ENCODE measurements at places on chromosomes 12 and 14. TPM values are rescaled to one million over a fixed set of nuclear protein-coding genes. Genes with fewer than 3 reads are reported as not detected.

DNA sequence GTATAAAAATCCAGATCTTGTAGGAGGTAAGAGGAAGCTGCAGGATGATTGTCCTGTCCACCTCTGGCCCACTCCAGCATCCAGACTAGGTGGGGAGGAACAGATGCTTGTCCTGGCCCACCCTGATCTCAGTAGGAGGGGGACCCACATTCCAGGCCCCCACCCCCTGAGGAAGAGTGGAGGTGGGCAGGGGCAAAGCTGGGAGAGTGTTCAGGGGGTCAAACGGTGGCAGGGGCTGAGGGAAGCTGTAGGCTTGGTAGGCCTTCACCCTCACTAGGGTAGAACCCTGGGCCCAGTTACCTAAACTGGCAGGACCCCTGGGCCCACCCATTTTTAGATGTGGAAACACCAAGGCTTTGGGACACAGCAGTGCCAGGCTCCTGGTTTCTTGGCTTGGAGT is 4.1 kb downstream of the SLC48A1 start:
- no peak for DNase-seq
- H3K27me3 ChIP-seq, result no peaks in the 10 kb centered on the region
- peaks cover 33% of the 10 kb centered on the region for H3K4me1 ChIP-seq
- H3K27ac ChIP-seq, result no peak overlapping the region
- no peak overlapping the region for H3K4me3 ChIP-seq

The SALL2 gene
- 0.45 TPM for total RNA-seq

The HSPB8 gene
- not detected for total RNA-seq

The PAX9 gene
- not detected for total RNA-seq

DNA sequence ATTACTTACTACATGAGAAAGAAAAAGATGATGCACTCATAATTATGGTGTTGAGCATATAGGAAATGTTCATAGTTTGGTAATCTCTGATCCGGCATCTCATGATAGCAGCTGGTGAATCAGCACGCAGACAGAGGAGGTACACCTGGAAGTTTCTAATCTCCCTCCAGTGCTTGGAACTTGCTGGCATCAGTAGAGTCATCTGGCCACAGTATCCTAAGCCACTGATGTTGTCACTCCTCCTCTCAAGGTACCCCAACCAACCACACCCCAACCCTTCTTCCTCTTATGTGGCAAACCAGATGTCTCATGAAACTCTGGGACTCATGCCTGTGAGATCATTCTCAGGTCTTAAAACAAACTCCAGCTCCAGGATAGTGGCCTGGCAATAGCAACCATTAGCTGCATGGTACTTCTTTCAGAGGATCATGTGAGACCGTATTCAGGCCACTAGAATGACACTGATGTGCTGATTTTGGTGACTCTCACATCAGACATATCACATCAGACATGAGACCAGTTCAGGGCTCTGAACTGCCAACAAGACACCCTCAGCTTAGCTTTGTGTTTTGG is 143.0 kb downstream of the RASSF9 start:
- H3K27ac ChIP-seq, result no peak overlapping the region
- DNase-seq, result no peak
- no peaks in the 10 kb centered on the region for H3K4me1 ChIP-seq
- H3K27me3 ChIP-seq, result peaks cover 2% of the 10 kb centered on the region

The SRRM4 gene
- total RNA-seq, result not detected

The GPRC5D gene
- total RNA-seq, result not detected

DNA sequence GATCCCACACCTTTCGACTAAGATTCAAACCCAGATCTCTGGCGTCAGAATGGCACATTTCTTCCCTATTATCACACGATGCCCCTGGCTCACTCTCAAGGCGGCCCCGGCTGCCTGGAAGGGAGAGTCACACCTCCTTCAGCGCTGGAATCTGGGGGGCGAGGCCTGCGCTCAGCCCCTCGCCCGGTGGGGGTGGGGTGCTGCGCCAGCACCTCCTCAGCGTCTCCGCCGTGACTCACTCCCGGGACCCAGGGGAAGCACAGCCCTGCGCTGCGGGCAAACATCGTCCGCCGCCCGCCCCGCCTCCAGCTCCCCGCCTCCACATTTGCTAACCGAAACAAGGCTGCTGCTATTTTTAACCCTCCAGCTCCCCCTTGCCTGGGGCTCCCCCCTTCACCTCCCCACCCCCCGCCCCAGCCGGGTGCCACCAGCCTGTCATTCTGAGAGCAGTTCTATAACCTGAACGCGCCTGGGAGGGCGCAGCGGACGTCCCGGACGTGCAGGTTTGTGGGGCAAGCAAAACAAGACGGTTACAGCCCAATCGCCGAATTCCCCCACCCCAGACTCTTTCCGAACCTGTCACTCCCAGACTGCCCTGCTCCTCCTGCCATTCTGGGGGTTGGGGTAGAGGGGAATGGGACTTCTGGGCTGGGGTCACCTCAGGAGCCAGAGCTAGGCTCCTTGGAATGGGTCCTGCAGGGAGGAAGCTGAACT is 6.7 kb downstream of the HDAC7 start:
- H3K36me3 ChIP-seq, result peaks cover 5% of the 10 kb centered on the region
- peak; percentile 95 for DNase-seq
- H3K4me1 ChIP-seq, result peaks cover 78% of the 10 kb centered on the region
- H3K4me3 ChIP-seq, result peak overlapping the region; percentile 90

The DENND5B gene
- 0.95 TPM for total RNA-seq

GRCh38 chr12:25051656-25052195 is 102.8 kb upstream of the BCAT1 start:
- no peaks in the 10 kb centered on the region for H3K27me3 ChIP-seq
- DNase-seq, result peak; percentile 79
- peaks cover 44% of the 10 kb centered on the region for H3K4me1 ChIP-seq
- H3K36me3 ChIP-seq, result peaks cover 2% of the 10 kb centered on the region
- peak overlapping the region; percentile 92 for H3K4me3 ChIP-seq
- H3K27ac ChIP-seq, result peak overlapping the region; percentile 98

GRCh38 chr14:23376482-23377197 is at the start of gene CMTM5:
Gene CMTM5 (plus strand): TSS chr14:23377046. CDS start chr14:23377252, 206 bp downstream.
- H3K27me3 ChIP-seq, result no peaks in the 10 kb centered on the region
- no peak for DNase-seq
- H3K27ac ChIP-seq, result no peak within 1 kb of the TSS
- no peaks in the 10 kb centered on the region for H3K4me1 ChIP-seq

DNA sequence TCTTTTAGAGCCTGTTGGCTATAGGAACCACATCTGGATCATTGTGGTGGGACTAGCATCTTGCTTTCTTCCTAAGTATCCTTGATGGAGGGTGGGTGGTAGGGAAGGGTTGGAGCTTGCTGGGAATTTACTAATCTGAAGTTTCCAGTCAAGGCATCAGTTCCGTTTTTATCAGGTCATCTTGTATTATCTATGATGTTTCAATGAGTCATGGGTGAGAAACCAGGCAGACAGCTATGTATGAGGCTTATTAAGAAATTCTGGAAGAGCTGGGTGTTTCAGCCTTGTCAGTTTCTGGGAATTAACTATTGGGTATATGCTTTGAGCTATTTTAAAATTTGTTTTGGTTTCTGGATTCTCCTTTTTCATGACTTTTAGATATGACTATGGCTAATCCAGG is 11.3 kb downstream of the TSFM start:
- H3K27ac ChIP-seq, result peak overlapping the region; percentile 93
- peaks cover 30% of the 10 kb centered on the region for H3K36me3 ChIP-seq
- no peaks in the 10 kb centered on the region for H3K27me3 ChIP-seq
- peaks cover 14% of the 10 kb centered on the region for H3K4me1 ChIP-seq
- H3K4me3 ChIP-seq, result peak overlapping the region; percentile 59

DNA sequence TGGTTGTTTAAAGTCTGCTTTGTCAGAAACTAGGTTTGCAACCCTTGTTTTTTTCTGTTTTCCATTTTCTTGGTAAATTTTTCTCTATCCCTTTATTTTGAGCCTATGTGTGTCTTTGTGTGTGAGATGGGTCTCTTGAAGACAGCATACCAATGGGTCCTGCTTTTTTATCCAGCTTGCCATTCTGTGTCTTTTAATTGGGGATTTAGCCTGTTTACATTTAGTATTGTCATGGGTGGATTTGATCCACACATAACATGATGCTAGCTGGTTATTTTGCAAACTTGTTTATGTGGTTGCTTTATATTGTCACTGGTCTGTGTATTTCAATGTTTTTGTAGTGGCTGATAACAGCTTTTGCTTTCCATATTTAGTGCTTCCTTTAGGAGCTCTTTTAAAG is 17.2 kb upstream of the ART4 start:
- H3K4me1 ChIP-seq, result no peaks in the 10 kb centered on the region
- no peak overlapping the region for H3K4me3 ChIP-seq
- no peak overlapping the region for H3K27ac ChIP-seq
- H3K27me3 ChIP-seq, result peaks cover 3% of the 10 kb centered on the region

DNA sequence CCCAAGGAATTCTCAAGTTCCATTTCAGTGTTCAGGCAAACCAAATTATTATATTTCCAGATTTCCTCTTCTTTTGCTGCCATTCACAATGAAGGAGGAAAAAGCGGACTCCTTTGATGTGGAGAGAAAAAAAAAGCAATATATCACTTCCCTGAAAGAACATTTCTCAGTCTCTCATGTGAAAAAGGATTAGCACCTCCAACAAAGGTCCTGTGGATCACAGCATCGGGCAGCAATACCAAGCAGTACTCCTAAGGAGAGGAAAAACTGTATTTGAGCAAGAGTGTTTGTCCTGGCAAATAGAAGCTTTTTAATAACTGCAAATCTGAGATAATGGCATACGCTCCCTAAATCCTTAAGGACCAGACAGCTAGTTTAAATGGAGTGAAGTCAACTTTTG is 93.9 kb upstream of the RFX4 start:
- no peaks in the 10 kb centered on the region for H3K36me3 ChIP-seq
- H3K4me1 ChIP-seq, result peaks cover 2% of the 10 kb centered on the region
- H3K27me3 ChIP-seq, result no peaks in the 10 kb centered on the region
- no peak overlapping the region for H3K4me3 ChIP-seq
- no peak overlapping the region for H3K27ac ChIP-seq
- DNase-seq, result no peak

GRCh38 chr12:101042211-101042610 is 167.8 kb downstream of the SLC5A8 start:
- H3K36me3 ChIP-seq, result no peaks in the 10 kb centered on the region
- H3K4me3 ChIP-seq, result no peak overlapping the region
- no peaks in the 10 kb centered on the region for H3K27me3 ChIP-seq
- no peak overlapping the region for H3K27ac ChIP-seq
- H3K4me1 ChIP-seq, result no peaks in the 10 kb centered on the region

GRCh38 chr12:132071040-132071810 is 72.9 kb downstream of the DDX51 start:
- no peak overlapping the region for H3K4me3 ChIP-seq
- H3K4me1 ChIP-seq, result peaks cover 5% of the 10 kb centered on the region
- no peak overlapping the region for H3K27ac ChIP-seq

DNA sequence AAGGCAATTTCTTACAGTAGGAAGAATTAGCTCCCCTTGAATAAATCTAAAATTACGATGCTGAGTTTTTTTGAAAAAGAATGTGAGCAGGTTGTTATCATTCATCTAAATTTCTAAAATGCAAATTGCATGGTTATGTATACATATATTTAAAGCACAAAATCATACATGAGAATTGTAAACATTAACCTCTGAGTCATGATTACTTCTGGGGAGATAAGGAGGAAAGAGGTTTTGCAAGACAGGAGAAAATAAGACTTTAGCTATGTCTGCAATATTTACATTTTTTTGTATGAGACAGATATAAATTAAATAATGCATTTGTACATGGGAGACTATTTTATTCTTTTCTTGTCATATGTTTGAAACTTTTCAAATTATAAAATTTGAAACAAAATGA is 72.2 kb downstream of the TSPAN8 start:
- no peak overlapping the region for H3K4me3 ChIP-seq
- no peaks in the 10 kb centered on the region for H3K36me3 ChIP-seq
- no peaks in the 10 kb centered on the region for H3K4me1 ChIP-seq
- no peak for DNase-seq
- no peak overlapping the region for H3K27ac ChIP-seq

The SYNDIG1L gene
- total RNA-seq, result not detected

GRCh38 chr12:6766651-6767349 is 637 bp downstream of the PTMS start:
- peak overlapping the region; percentile 68 for H3K27ac ChIP-seq
- peak; percentile 71 for DNase-seq
- H3K4me1 ChIP-seq, result peaks cover 52% of the 10 kb centered on the region
- H3K4me3 ChIP-seq, result peak overlapping the region; percentile 93
- peaks cover 32% of the 10 kb centered on the region for H3K27me3 ChIP-seq

- H3K36me3 ChIP-seq, result peaks cover 8% of the 10 kb centered on the region
- no peaks in the 10 kb centered on the region for H3K27me3 ChIP-seq
- peak; percentile 87 for DNase-seq
- peak overlapping the region; percentile 80 for H3K4me3 ChIP-seq
- H3K4me1 ChIP-seq, result peaks cover 22% of the 10 kb centered on the region
Measured at GRCh38 chr12:19404242-19404880, 34.9 kb upstream of the AEBP2 start.

The CPM gene
- total RNA-seq, result 3.7 TPM

The KIF21A gene
- 34.6 TPM for total RNA-seq
